Fibroblast of skin of left biceps (primary cell): ENCODE measurements at places on chromosomes 16 and 17.

GRCh38 chr17:2948721-2949468, 114.5 kb downstream of the OR1D5 start:
- DNase-seq = no peak

DNA sequence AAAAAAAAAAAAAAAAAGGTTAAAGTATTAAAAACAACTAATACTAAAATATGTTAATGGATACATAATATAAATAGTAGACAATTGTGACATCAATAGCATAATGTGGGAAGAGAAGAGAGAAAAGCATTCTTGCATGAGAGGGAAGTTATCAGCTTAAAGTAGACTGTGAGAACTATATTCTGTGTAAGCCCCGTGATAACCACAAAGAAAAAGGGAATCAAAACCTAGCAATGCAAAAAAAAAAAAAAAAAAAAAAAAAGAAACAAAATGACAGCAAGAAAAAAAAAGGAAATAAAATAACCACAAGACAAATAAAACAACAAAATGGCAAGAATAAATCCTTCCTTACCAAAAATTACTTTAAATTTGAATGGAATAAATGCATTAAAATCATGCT, 39.8 kb upstream of the MYLK3 start:
- no peak for DNase-seq

DNA sequence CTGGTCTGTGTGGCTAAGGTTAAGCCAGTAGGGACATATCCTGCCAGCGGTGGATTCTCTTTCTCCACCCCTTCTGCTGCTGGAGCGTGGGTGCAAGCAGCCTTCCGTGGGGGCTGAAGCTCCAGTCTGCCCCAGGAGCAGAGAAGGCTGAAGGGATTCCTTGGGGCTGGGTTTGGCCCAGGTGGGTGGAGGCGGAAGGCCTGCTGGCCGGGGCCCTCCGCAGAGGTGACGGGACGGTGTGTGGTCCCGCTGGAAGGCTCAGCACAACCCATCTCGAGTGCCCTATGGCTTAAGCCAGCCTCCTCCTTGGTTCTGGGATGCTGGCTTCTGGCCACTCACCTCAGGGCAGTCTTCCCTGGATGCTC, 13.1 kb downstream of the TIMM22 start:
- DNase-seq = no peak

- DNase-seq = no peak
Observed at GRCh38 chr17:27218041-27218440, 75.9 kb upstream of the WSB1 start.

DNA sequence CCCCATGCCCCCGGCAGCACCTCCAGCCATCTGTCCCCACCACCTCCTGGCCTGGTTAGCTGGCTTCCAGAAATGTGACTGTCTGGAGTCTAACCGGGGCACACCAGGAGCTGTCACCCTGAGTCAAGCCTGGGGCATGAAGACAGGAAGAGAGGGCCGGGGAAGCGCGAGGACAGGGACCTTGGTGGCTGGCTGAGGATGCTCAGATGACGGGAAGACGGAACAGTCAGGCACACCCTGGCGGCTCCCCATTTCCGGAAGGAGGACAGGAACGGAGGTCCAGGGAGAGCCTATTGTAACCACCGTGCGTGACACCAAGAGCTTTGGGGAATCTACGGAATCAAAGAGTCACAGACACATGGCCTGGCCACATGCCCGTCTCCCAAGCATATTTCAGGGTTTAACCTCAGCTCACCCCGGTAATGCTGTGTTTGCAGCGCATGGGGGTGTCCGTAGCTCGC, 51.7 kb downstream of the SDK2 start:
- DNase-seq = no peak

DNA sequence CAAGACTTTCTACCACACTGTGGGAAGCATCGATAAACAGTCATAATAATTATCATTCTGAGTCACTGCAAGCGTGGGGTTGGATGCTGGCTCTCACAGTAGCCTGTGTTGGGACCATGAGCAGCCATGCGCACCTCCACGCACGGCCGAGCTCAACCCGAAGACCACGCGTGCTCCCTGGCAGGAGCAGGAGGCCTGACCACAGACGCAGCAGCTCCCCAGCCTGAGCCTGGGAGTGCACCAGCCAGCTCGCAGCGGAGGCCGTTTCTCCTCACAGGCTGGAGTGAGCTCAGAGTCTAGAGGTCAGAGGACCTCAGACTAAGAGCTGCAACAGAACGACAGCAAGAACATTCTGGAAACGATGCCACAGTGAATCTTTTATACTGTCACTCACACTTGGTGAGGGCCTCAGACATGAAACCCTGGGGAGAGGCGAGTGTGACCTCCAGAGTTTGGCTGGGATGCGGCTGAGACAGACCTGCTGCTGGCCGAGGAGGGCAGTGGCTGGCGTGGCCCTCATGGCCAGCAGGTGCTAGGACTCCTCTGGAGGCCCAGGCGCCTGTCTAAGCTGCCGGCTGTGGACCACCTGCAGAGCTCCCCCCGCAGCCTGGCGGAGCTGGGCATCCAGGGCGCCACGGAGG, 6.0 kb downstream of the NDUFAF8 start:
- no peak for DNase-seq

GRCh38 chr16:68183046-68183445, 52.9 kb downstream of the ESRP2 start:
- no peak for DNase-seq

- no peak for DNase-seq
Observed at GRCh38 chr16:71956486-71956885, 43.7 kb downstream of the PKD1L3 start.

DNA sequence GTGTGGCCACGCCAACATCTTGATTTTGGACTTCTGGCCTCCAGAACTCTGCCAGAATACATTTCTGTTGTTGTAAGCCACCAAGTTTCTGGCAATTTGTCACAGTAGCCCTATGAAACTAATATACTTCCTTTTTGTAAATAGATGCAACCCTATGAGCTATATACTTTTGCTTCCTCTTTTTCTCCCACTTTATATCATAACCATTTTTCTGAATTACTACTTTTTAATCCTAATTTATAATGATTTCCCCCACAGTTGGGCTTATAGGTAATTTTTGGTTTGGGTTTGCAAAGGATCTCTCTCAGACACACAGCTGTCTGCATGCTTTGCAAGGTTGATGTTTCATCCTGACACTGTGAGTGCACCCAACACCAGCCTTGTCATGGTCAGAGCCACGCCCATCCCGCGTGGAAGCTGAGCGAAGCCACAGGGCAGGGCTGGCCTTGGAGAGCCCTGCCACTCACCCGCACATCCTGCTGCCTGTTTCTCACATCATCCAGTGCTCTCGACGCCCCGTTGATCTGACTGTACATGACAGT, 5.8 kb downstream of the TRIM25 start:
- DNase-seq = no peak

GRCh38 chr16:12802048-12802447, 1.6 kb downstream of the CPPED1 start:
- no peak for DNase-seq

DNA sequence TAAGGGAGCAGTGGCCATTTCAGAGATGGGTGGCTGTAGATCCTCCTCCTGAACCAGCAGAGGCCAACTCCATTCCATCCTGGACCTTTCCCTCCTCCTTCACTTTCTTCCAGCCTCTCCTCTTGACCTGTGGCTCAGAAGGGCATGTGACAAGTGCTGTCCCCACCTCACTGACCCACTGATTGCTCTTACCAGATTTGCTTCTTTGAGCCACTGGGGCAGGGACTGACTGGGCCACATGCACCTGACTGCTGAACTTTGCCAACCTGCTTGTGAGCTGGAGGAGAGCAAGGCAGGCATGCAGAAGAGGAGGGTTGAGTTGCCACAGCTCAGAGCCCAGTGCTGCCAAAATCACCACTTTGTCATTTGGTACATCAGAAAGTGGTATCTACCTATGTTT, 68.3 kb downstream of the MSI2 start:
- no peak for DNase-seq

- DNase-seq = no peak
Observed at GRCh38 chr17:77164483-77165091, 23.8 kb downstream of the SEC14L1 start.

DNA sequence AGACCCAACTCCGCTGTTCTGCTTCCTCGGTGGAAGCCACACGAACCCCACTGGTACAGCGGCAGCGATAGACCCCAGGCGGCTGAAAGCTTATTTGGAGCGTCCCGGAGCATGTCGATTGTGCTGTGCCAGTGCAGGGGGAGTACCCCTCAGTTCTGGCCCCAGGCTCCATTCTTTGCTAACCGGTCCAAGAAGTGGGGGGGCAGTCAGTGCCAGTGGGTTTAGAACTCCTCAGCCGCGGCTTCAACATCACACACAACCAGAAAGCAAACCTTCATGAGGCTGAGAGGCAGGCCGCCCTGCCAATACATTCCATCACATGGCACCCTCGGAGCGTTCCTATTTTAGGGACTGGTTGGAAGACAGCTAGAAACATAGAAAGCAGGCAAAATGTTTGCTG, 1.7 kb upstream of the MNT start:
- DNase-seq = no peak

DNA sequence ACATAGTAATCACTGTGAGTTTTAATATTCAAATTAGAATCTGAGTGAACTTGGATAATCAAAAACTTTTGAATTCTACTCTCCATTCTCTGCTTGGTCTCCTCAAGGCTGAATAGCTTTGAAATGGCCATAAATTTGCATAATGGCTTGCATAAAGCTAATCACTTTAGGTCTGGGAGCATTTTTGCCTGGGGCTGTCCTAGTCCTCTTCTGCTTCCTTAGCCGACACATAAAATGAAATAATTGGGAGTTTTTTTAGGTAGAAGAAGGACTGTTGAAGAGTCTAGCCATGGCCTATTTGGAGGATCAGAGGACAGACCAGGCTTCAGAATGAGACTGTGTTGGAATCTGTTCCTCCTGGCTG, 91.4 kb upstream of the EEF2KMT start:
- DNase-seq = no peak

GRCh38 chr17:77382356-77382911, 241.7 kb downstream of the SEC14L1 start:
- DNase-seq = no peak

- no peak for DNase-seq
Observed at GRCh38 chr17:3913531-3914311, 2.5 kb downstream of the P2RX1 start.

GRCh38 chr16:27289669-27290068, 21.1 kb upstream of the NSMCE1 start:
- DNase-seq = no peak

- DNase-seq = no peak
Observed at GRCh38 chr16:11211977-11212797, 43.8 kb downstream of the SOCS1 start.

DNA sequence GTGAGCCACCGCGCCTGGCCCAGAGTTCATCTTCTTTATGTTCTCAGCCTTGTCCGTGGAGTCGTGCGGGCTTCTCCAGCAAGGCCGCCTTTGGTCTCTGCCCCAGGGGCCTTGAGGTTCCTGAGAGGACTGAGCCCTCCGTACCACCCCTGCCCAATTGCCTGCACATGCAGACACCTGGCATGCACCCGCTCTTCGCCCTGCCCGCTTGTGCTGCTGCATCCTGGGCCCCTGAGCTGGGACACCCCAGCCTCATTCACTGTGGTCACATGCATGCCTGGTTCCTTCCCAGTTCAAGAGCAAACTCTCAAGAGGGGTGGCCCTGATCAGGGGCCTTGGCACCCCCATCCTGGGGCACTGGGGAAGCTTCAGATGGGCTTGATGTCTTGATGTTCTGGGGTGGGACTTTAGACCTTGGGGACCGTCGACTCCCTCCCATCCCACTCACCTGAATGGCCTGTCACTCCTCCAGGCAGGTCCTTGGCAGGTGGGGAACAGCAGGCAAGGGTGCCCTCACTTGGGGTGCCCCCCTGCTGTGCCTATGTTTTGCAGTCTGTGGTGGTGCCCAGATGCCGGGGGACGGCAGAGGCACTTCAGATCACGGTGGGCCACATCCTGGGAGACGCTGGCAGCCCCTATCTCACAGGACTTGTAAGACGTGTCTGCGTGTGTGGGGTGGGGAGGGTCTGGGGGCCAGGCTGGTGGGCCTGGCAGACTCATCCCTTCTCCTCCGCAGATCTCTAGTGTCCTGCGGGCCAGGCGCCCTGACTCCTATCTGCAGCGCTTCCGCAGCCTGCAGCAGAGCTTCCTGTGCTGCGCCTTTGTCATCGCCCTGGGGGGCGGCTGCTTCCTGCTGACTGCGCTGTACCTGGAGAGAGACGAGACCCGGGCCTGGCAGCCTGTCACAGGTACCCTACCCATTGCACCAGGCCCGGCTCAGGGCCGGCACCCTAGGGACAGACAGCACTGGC, 12.7 kb upstream of the SPNS2 start:
- DNase-seq = no peak

- DNase-seq = no peak
Observed at GRCh38 chr16:77788181-77789084, at the start of gene VAT1L. Gene VAT1L, plus strand, starts transcription at chr16:77788564. Its CDS starts 119 bp downstream, at chr16:77788683.

DNA sequence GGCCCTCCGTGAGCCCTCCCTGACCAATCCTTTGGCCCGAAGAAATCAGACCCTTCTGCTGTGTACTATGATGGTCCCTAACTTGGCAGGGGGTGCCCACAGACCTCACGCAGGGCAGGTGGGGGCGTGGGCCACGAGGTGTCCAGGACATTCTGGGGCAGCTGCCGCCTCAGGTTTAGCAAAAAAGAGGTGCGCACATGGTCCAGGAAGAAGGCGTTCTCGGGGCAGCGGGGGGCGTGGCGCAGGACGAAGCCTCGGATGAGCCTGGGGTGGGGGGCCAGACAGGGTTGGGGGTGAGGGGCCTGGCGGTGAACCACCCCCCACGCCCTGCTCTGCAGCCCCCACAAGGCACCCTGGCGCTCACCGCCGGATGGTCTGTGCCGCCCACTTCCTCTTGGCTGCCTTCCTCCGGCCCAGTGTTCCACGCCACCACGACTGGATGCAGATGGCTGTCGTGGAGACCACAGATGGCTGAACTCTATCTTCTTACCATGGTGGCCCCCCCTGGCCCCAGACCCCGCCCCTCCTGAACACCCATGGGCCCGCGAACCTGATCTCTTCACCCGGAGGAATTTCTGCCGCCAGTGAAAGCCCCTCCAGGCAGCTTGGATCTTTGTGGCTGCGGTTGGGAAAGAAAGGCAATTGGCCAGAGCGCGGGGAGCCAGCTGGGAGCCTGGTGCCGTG, 14.2 kb upstream of the CRK start:
- no peak for DNase-seq

DNA sequence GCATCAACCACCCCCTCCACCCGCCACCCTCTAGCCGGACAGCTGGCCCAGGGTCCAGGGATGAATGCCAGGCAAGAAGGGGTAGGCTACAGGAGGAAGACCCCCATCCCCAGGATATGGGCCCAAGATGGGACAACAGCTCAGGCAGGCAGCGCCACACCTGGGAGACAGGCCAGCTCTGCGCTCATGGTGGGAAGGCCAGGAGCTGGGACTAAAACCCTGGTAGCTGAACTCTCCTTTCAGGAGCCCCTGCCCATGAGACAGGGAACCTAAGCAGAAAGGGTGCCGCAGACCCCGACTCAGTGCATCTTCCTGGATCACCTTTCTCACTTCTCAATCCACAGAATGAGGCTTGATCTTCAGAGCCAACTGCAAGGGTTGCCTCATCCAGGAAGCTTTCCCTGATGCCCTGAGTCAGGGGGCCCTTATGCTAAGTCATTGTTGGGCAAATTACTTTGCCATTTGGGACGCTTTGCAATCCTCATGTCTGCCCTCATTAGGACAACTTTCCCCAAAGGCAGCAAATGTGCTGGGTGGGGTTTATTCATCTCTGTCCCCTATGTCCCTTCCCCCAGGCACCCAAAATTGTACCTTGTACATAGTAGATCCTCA, 9.0 kb downstream of the ZDHHC1 start:
- no peak for DNase-seq

GRCh38 chr17:79212149-79213087, 137.8 kb downstream of the ENGASE start:
- no peak for DNase-seq
